ENCODE measurements at places on chromosomes 7 and 10. TPM values are rescaled to one million over a fixed set of nuclear protein-coding genes. Genes with fewer than 3 reads are reported as not detected.

CCDC6 gene
- total RNA-seq = 35.8 TPM

DNA sequence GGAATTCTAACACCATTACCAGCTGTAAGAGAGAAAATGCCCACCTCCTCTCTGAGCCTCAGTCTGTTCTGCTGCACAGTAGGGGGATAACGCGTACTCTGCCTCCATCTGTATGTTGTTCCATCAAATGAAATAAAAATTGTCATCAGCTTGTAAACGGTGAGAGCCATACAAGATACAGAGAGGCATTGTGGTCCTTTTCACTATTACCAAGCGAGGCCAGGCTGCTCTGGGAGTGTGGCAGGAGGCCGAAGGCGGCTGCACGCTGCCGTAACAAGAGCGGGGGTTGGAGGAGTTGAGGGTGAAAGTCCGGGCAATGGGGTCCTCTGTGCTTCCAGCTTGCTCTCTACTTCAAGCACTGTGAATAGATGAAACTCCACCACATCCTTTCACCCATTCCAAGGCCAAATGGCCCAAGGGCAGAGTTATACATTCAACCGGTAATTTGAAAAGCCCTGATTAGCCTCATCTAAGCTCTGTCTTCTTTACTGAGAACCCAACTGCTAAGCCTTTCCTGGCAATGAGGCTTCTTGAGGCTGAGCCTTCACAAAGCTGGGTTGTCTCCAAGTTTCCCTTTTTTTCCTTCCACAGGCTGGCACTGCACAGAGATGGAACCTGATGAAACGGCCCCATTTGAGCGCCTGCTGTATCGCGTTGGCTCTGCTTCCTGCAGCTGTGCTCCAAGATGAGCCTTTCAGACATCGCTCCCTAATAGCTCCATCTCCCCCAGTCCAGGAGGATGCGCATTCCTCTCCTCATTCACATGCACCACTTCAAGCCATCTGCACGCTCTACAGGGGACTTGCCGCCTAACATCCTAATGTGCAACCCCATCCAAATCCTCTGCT is 47.2 kb downstream of the PYROXD2 start:
- no peak for DNase-seq

DNA sequence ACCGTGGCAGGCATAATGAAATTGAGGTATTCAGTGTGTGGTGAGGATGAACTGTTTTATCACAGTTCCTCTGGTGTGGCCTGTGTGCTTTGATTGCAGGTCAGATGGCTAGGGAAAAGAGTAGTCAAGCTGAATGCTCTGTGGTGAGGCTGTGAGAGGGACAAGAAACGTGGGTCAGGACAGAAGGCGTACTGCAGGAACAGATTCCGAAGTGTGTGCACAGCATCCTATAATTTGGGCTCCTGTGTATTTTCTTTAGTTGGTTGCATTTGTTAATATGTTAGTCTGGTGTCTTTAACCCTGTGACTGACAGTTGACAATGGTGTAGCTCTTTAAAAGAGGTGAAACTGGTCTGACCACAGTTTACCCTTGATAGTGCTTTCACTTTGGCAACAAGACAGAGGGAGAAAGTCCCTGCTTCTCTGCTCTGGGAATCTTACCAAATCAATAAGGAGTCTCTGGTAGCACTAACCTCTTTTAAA is 76.5 kb downstream of the AUTS2 start:
- DNase-seq = no peak

DNA sequence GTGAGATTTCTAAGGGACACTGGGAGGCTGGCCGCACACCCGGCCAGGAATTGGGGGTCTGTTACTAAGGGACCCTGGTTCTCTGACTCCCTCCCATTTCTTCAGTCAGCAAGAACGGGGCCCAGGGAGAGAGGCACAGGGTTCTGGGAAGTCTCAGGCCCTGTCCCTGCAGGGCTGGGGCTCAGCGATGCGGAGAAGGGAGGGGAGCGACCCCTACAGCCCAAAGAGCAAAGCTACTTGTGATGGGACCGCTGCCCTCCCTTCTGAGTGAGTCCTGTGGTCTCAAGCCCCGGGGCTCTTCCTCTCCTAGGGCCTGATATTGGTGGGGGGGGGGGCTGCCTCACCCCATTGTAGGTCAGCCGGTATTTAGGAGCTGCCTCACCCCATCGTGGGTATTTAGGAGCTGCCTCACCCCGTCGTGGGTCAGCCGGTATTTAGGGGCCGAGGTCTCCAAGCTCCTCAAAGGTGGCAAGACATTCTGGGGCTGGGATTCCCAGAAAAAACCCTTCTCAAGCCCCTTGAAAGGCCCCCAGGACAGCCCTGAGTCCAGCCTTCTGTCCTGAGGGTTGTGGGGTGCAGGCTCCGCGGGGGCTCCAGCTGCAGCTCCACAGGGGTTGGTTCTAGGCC is 16.9 kb upstream of the NKX6-2 start:
- no peak for DNase-seq

DNA sequence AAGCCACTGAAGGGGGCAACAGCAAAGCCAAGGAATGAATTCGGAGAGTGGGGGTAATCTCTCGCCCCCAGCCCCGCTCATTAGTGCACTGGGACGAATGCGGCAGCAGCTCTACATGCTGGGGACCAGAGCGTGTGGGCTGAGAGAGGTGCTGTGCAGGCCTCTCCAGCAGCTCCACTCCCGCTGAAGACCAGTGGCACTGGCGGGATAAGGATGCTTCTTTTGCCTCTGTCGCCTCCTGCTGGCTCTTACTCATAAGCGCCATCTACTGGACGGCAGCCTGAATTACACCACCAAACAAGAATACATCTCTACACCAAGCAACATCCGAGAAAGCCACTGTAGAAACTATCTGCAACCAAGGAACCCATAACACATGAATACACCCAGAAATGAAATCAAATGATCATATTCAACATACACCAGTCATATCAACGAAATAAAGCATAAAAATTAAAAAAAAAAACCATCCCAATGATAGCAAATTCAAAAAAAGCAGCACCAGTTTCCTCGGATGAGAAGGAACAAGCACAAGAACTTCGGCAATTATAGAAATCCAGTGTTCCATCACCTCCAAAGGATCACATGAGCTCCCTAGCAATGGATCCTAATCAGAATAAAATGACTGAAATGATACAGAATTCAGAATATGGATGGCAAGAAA is 79.0 kb upstream of the TMEM168 start:
- DNase-seq = no peak

GRCh38 chr7:901388-902154 is 25.2 kb downstream of the GET4 start:
- DNase-seq = peak; percentile 85
